EH (cell line): ENCODE measurements at places on chromosomes 7 and 10.
A peak's percentile ranks its signal among the peaks of the same experiment; 100 is the strongest.

- DNase-seq, result no peak
These were observed at the start of gene TMEM178B for GRCh38 chr7:141073641-141074161. TSS of gene TMEM178B (plus strand) at chr7:141074064.

DNA sequence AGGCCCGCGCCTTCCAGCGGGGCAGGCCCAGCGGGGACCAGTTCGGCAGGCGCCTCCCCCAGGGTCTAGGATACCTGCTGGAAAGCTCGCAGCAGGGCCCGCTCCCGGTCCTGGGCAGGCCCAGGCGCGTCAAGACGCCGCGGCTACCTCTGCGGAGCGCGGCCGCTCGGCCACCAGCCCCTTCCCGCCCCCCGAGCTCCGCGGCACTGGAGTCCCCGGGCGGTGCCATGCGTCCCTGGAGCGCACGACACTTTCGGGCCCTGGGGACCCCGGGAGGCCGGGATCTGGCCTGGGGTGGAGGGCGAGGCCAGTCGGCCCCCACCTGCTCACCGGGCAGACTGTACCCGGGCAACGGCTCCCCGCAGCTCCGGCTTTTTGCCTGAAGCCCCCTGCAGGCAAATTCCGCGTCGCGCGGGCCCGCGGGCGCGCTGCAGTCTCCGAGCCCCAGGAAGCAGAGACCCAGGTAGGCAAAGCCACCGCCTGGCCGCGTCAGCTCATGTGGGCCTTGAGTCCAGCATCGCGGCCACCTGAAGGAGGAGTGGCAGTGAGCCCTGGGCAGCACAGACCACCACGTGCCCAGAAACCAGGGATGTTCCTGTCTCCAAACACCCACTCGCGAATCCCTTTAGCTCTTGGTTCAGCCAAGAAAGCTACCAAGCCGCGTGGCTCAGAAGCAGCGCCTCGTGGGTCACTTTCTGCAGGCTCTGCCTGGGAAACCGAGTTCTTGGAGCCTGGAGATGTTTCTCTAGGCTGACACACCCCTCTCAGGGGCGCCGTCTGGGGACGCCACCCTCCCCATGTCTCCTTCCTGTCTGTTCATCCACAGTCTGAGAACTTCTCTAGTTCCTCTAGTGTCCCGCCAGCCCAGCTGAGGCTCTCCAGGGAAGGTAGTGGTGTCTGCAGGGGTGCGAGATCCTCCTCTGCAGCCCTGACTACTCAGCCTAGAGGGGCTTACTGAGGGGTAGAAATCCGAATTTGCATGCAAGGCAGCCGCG lies 46.1 kb upstream of the APBB1IP start:
- no peak for DNase-seq

DNA sequence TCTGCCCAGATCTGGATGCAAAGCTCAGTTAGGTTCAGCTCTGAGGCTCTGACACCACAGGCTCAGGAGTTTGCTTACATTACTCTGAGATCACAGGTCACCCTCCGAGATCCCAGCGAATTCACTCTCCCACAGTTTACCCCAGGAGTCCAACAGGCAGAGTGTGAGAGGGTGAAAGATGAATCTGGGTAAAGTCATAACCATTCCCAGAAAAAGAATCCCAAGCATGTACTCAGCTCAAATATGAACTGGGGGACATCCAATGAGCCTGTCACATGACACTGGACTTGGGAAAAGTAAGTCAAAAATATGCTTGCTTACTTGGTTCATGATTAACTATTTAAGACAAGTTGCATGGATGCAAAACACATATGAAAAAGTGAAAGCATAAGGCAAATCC lies 110.3 kb upstream of the ARID5B start:
- peak; percentile 94 for DNase-seq

- no peak for DNase-seq
These were observed 245.5 kb upstream of the STEAP1 start for GRCh38 chr7:89908736-89909135.

- no peak for DNase-seq
These were observed 122.0 kb downstream of the ADARB2 start for GRCh38 chr10:1615186-1615954.

GRCh38 chr7:22485189-22485588 lies 14.8 kb downstream of the STEAP1B start:
- peak; percentile 81 for DNase-seq

DNA sequence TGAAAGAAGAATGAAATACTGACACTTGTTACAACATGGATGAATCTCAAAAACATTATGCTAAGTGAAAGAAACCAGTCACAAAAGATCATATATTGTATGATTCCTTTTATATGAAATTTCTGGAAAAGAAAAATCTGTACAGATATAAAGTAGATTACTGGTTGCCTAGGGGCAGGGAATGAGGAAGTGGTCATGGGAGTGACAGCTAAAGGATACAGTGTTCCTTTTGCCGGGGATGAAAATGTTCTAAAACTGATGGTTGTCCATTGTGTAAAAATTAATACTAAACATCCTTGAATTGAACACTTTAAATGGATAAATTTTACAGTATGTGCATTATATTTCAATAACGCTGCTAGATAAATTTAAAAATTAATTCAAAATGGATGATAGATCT lies 25.1 kb downstream of the ALOX5 start:
- no peak for DNase-seq

DNA sequence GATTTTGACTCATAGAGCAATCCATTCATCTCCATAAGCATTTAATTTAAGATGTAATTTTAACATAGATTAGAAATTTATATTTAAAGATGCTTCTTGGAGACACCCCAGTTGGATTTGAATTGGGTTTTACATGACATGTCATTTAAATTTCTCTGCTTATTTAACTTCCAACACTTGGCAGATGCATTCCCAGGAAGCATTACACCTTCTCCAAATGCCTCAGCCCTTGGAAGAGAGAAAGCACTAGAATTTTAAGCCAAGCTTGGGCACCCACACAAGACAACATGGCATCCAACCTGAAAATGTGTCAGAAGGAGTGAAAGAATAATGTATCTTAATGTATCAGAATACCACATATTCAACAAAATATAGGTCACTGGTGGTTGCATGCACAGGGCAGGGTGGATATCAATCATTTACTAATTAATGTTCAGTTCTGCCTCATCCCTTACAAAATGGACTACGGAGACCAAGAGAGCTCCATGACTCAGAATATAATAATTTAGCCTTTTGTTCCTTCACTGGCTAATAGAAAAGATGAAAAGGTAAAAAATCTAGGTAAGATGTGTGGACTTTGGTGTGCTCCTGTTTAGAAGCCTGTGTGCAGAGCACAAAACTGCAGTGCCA lies 541.7 kb upstream of the SORCS1 start:
- no peak for DNase-seq

GRCh38 chr10:116845823-116846222 lies 3.5 kb upstream of the ENO4 start:
- no peak for DNase-seq

- DNase-seq, result peak; percentile 67
These were observed 10.8 kb upstream of the INTS1 start for GRCh38 chr7:1514995-1515401.

GRCh38 chr7:151068069-151068773 lies 8.8 kb downstream of the SLC4A2 start:
- DNase-seq, result peak; percentile 87

DNA sequence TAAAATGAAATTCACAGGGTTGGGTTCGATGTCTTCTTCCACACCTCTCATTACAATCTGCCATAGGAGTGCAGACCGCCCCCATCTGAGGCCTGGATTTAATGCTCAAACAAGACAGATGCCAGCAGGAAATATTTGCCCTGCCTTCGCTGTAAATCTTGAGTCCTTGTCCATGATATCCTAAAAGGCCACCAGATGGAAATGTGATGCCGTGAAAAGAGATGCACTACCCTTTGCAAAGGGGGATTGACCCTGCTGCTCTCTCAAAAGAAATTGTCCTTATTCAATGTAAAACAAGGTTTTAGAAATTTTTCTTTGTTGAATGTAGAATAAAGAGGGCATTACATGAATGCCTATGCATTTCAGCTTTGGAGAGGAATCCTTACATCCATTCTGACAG lies 37.5 kb downstream of the AGAP4 start:
- peak; percentile 48 for DNase-seq

- DNase-seq, result no peak
These were observed 296 bp downstream of the HABP2 start for GRCh38 chr10:113553149-113553548.

DNA sequence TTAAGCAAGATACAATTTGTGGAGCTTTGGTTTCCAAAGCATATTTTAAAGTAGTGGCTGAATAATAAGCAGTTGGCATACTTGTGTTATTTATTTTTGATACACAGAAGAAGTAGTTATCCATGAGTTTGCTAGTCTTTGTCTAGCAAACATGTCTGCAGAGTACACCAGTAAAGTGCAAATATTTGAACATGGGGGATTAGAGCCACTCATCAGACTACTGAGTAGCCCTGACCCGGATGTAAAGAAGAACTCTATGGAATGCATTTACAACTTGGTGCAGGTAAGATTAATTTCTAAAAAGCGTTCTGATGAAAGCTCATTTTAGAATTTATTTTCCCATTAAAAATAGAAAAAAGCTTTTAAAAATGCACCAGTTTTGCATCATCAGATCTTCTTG lies 31.4 kb downstream of the ARMC3 start:
- DNase-seq, result no peak

GRCh38 chr10:132536241-132536876 lies 1.2 kb upstream of the INPP5A start:
- DNase-seq, result no peak

- DNase-seq, result no peak
These were observed 137.6 kb downstream of the WDR11 start for GRCh38 chr10:120988751-120989150.

DNA sequence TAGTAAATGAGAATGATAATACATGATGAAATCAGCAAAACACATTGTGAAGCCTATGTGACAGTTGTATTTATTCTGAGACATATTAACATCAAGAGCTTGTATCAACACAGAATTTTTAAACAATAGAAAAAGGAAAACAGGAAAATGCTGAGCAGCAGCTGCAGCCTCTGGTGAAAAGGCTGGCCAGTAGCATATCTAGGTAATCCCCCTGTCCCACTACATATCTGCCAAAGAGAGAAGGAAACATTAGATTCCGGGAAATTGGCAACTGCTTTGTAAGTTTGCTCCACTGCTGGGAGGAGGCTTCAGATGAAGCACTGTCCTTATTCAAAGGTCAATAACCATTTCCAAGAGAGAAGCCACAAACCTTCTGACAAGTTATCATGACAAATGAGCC lies 89.4 kb downstream of the RALA start:
- DNase-seq, result no peak

- no peak for DNase-seq
These were observed 7.3 kb downstream of the POLL start for GRCh38 chr10:101580486-101581399.

DNA sequence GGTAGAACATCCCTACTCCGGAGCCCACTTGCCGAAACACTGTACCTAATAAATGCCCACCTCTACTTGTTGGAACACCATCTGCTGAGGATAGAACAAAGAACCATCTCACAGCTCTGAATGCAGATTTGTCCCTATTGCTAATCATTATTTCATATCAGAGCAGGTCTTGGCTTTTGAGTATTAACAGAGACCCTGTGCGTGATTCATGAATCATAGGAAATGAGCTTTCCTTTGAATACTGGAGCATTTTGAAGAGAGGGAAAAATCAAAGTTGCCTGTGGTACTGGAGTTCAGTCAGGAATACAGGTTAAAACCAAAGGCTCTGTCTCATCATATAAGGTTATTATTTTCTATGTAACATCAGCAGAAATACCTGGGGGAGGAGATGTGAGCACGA lies 1132.3 kb downstream of the XPNPEP1 start:
- no peak for DNase-seq

GRCh38 chr10:130968964-130969363 lies 342.6 kb downstream of the TCERG1L start:
- DNase-seq, result no peak

DNA sequence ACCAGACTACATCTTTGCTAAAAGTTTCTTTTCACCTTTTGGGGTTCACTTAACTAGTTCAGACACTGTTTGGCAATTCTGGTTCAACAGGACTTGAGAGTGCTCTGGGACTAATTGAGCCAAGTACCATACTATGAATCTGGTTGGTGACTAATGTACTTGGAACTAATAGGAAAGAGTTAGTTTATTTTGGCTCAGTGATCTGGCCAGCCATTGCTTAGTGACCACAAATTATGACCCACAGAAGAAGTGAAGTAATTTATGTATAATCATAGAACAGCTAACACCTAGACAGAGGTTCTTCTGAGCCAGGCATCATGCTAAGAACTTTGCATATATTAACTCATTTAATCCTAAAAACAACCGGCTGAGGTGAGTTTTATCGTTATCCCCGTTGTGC lies 126.5 kb upstream of the JCAD start:
- DNase-seq, result peak; percentile 95

GRCh38 chr10:33026422-33026821 lies 68.4 kb upstream of the ITGB1 start:
- peak; percentile 24 for DNase-seq

DNA sequence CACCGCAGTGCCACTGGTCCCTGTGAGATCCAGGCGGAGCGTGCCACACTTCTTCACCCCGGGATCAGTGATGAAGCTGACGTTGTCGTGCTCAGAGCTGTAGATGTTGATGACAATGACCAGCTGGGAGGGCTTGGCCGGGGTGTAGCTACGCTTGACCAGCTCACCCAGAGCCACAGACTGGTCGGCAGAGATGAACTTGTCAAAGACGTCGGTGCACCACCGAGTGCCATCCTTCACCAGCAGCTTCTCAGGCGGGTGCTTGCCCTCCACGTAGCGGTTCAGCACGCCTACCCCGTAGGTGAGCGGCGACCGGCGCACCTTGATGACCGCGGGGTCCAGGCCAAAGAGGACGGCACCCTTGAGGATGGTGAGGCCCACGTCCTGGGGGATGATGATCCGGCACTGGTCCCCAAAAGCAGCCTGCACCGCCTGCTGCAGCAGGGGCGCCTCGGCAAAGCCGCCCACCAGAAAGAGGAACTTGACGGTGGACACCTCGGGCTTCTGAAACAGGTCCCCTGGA lies 54.2 kb downstream of the PNLIPRP2 start:
- DNase-seq, result no peak

DNA sequence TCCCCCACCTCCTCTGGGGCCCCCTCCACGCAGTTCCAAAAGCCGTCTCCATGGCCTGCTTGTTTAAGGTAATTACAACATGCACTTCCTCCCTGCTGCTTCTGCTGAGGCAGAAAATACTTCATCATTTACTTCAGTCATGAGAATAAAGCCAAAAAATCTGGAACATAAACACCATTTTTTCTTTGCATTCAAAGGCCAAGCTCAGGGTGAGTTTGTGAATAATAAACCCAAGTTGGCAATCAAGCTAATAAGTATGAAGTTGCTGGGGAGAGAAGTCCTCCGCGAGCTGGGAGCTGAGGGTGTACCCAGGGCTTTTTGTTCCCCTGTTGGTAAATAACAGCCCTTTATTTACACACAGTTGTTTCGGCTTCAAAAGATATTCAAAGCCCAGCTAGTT lies 70.5 kb downstream of the FAM204A start:
- DNase-seq, result no peak

- no peak for DNase-seq
These were observed 811.4 kb downstream of the REEP3 start for GRCh38 chr10:64332551-64332950.

DNA sequence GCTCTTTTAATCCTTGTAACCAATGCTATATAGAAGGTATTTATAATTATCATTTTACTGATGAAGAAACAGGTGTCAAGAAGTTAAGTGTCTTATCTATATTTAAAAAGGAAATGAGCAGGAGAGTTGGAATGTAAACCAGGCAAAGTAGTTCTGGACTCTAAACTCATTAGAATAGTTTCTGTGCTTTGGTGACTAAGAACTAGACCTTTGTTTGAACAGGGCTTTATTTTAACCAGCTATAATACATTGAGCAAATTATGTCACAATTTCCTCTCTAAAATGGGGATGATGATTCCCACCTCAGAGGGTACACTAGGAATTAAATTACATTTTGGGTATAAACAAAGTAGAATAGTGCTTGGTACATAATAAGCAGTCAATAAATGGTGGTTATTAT lies 236.0 kb downstream of the MAGI2 start:
- DNase-seq, result peak; percentile 55

GRCh38 chr10:119737823-119738222 lies 12.0 kb downstream of the INPP5F start:
- peak; percentile 88 for DNase-seq
